ENCODE measurements at places on chromosomes 3 and 15.

- no peak for DNase-seq
These were observed 55.1 kb upstream of the TGFBR2 start for GRCh38 chr3:30551266-30551665.

GRCh38 chr15:64019764-64020163, 26.5 kb downstream of the DAPK2 start:
- DNase-seq = no peak

GRCh38 chr15:69497076-69497475, 44.5 kb downstream of the RPLP1 start:
- no peak for DNase-seq

- DNase-seq = no peak
These were observed 122.7 kb downstream of the B3GALNT1 start for GRCh38 chr3:160982491-160982890.

- no peak for DNase-seq
These were observed 367.5 kb downstream of the PTPRG start for GRCh38 chr3:61928776-61929314.

DNA sequence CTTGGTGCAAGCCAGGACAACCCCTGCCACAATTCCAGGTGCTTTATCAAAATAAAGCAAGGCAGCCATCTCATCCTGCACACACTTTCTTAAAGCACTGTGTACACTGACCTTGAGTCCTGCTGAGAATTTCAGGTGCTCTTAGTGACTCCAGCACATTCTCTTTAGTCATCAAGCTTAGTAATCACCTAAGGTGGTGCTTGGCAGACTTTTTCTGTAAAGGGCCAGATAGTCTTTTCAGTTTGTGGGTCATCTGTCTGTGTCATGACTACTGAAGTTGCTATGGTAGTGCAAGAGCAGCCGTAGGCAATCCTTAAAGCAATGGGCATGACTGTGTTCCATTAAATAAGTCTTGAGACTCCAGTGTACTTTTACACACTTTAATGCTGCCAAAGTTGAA, 36.4 kb downstream of the RIOX2 start:
- DNase-seq = no peak

- DNase-seq = no peak
These were observed 151.1 kb downstream of the SAMMSON start for GRCh38 chr3:70150599-70150998.

DNA sequence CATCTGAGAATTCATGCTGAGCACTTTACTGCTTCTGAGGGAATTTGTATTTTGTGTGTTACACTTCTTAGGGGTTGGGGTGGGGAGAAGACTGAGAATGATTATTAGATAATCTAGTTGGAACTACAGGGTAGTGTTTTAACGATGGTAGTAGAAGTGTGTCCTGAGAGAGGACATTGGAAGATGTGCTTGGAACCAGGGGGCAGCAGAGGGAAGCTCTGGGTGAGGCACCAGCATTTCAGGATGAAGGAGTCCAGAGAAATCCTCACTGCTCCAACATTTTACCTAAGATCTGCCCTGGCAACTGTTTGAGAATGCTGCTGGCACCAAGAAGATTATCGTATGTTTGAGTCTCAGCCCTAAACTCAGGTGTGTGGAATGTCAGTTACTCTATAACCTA, 145.5 kb downstream of the SQOR start:
- no peak for DNase-seq

DNA sequence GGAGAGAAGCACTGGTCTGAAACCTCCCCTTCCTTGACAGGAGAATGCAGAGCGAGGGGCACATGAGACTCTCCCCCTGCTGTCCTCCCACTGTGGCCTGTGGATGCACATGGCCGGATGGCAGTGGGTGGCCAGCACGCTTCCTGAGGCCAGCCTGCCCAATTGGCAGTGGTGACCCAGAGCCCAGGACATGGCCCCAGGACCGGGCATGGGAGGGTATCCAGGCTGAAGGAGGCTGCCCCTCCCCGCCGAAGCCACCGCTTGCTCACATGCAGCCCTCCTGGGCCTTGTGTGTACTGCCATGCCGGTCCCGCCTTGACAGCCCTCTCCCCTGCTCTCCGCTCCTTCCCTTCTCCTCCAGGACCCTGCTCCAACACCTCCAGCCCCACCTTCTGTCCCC, 100.9 kb downstream of the MEGF11 start:
- DNase-seq = no peak

- no peak for DNase-seq
These were observed 19.7 kb upstream of the RORA start for GRCh38 chr15:61248790-61249189.

- DNase-seq = no peak
These were observed 9.9 kb downstream of the FYCO1 start for GRCh38 chr3:45985532-45986302.

- no peak for DNase-seq
These were observed 17.1 kb downstream of the GBE1 start for GRCh38 chr3:81744366-81744765.
